Lower lobe of right lung (tissue), 2 donors: ENCODE measurements at places on chromosomes 7 and 10. TPM values are rescaled to one million over a fixed set of nuclear protein-coding genes. Genes with fewer than 3 reads are reported as not detected.

Gene MCM10
- total RNA-seq: 0.38 TPM

DNA sequence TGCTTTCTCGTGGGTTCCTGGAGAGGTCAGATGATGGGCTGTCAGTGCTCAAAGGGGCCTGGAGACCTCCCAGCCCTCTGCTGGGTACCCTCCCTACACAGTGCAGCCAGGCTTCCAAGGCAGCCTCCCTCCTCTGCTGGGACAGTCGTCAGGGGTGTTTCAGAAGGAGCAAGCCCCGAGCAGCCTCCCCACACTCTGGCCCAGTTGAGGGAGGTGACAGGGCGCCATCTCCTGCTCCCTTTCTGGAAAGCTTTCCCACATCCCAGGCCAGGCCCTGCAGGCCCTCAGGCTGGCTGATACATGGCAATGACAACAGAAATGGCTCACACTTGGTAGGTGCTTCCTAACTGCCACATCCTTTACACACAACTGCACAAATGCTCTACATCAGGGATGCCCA is 32.1 kb downstream of the KCNMA1 start:
- no peak for DNase-seq
- H3K4me1 ChIP-seq: peaks cover 20% of the 10 kb centered on the region
- H3K27me3 ChIP-seq: no peaks in the 10 kb centered on the region
- no peaks in the 10 kb centered on the region for H3K36me3 ChIP-seq

GRCh38 chr10:71389768-71390460 is 6.8 kb upstream of the CDH23 start:
- no peaks in the 10 kb centered on the region for H3K36me3 ChIP-seq
- no peak overlapping the region for H3K27ac ChIP-seq
- DNase-seq: no peak
- no peak overlapping the region for H3K4me3 ChIP-seq

- no peaks in the 10 kb centered on the region for H3K4me1 ChIP-seq
- H3K36me3 ChIP-seq: no peaks in the 10 kb centered on the region
- H3K27ac ChIP-seq: no peak overlapping the region
- H3K4me3 ChIP-seq: no peak overlapping the region
Measured at GRCh38 chr7:128194533-128195282, 46.4 kb upstream of the LEP start.

GRCh38 chr10:132384618-132385388 is 12.2 kb upstream of the PWWP2B start:
- H3K27me3 ChIP-seq: no peaks in the 10 kb centered on the region
- H3K4me1 ChIP-seq: peaks cover 14% of the 10 kb centered on the region
- no peaks in the 10 kb centered on the region for H3K36me3 ChIP-seq
- DNase-seq: peak; percentile 35
- H3K4me3 ChIP-seq: no peak overlapping the region

DNA sequence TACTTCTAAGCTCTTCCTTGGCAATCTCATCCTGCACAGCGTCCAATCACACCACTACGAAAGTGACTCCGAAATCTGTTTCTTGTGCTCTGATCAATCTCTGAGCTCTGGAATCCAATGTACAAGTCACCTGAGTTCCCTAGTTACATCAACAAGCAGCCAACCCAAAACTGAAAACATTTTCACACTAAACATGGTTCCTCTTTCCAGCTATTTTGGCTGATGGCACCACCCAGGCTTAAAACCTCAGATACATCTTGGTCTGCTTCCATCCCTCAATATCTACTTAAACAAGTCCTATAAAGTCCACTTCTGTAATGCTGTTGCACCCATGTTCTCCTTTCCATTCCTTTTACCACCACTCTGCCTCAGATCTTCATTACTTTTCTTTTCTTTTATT is 3.6 kb downstream of the BLOC1S2 start:
- H3K4me1 ChIP-seq: peaks cover 42% of the 10 kb centered on the region
- H3K27ac ChIP-seq: no peak overlapping the region
- peaks cover 48% of the 10 kb centered on the region for H3K36me3 ChIP-seq

- peaks cover 100% of the 10 kb centered on the region for H3K36me3 ChIP-seq
- no peak overlapping the region for H3K4me3 ChIP-seq
- H3K27me3 ChIP-seq: no peaks in the 10 kb centered on the region
- no peak for DNase-seq
Measured at GRCh38 chr10:87053111-87053510, 33.0 kb downstream of the FAM25A start.

Gene TRPV5
- total RNA-seq: not detected

Gene ACSM6
- not detected for total RNA-seq

DNA sequence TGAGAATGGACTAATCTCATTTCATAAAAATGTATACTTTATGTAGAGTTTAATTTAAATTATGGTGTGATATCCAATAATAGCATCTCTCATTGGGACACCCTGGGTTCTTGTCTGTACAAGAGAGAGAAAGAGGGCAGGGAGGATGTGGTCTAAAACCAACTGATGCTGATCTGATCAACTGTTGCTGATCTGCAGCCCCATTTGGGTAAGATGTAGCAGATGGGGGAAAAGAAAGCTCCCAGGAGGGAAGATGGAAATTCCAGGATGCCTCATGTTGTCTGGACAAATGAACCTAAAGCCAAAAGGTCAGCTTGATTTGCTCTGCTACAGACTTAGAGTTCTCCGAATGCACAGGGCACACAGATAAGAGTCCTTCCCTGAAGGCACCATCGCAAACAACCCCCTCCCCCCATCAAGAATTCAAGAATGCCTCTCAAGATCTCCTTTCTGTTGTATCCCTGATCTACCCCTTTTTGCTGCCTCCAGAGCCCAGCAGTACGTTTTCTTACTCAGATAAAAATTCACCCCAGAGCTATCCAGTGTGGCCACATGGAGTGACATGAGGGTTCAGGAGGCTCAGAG is 171.4 kb upstream of the INHBA start:
- H3K27ac ChIP-seq: no peak overlapping the region
- H3K27me3 ChIP-seq: no peaks in the 10 kb centered on the region
- H3K36me3 ChIP-seq: no peaks in the 10 kb centered on the region

DNA sequence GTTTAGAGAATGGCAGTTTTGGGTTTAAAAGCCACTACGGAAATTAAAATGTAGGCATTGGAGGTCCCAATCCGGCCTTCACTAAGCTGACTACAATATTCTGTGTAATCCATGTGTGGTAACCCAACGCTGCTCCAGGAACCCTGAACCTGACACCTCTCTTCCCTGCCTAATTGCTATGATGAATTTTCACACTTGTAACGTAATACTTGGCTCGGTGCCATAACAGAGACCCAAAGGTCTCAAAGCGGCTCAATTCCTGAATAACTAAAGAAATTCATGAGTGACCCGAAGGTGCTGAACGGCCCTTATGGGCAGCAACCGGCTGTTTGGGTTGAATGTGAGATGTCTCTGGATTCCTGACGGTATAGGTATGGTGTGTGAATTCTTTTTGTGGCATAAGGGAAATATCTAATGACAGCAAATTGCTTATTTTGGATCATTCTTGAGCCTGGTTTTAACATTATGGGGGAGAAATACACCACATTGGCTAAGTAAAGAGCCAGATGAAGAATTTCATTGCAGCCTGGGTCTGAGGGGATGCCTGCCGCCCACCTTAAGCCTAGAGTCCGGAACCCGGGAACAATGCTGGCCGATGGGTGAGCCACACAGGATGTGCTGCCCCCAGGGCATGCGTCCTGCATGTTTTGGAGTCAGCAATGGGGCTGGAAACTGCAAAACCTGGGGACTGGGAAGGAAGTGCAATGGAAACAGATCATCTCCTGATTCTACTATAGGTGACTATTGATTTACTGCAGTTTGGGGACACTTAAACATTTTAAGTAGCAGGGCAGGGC is 69.7 kb upstream of the FZD8 start:
- H3K27ac ChIP-seq: no peak overlapping the region
- DNase-seq: no peak
- H3K27me3 ChIP-seq: no peaks in the 10 kb centered on the region
- no peak overlapping the region for H3K4me3 ChIP-seq
- H3K4me1 ChIP-seq: no peaks in the 10 kb centered on the region

Gene VSTM4
- 18.7 TPM for total RNA-seq

DNA sequence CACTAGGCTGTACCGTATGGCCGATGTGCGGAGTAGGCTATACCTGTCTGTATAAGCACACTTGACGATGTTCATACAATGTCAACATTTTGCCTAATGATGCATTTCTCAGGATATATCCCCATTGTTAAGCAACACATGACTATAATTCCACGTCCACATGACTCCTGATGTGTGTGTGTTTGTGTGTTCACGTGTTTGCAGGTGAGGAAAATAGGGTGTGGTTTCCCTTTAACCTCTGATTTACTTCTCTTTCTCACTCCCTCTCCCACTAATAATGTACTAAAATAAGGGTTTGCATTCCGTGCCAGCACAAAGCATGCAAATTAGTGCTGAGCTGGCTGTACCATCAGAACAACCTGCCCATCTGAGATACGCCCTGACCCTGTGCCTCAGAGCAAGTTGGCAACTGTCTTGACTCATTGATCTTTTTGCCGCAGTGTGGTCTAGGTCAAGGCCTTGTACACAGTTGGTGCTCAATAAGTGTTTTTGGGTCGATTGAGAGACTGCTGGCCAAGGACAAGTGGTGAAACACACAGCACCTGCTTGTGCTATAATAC is 64.6 kb upstream of the DOCK1 start:
- no peaks in the 10 kb centered on the region for H3K36me3 ChIP-seq
- peaks cover 7% of the 10 kb centered on the region for H3K4me1 ChIP-seq
- no peak overlapping the region for H3K27ac ChIP-seq
- H3K27me3 ChIP-seq: no peaks in the 10 kb centered on the region
- no peak overlapping the region for H3K4me3 ChIP-seq

- H3K27me3 ChIP-seq: no peaks in the 10 kb centered on the region
- no peaks in the 10 kb centered on the region for H3K36me3 ChIP-seq
- peaks cover 7% of the 10 kb centered on the region for H3K4me1 ChIP-seq
- H3K27ac ChIP-seq: no peak overlapping the region
Measured at GRCh38 chr7:66257481-66257880, 52.3 kb downstream of the TPST1 start.

- H3K4me1 ChIP-seq: peaks cover 3% of the 10 kb centered on the region
- no peaks in the 10 kb centered on the region for H3K36me3 ChIP-seq
- no peak overlapping the region for H3K27ac ChIP-seq
- no peak overlapping the region for H3K4me3 ChIP-seq
- no peak for DNase-seq
- no peaks in the 10 kb centered on the region for H3K27me3 ChIP-seq
Measured at GRCh38 chr7:82567841-82568240, 124.3 kb upstream of the CACNA2D1 start.

DNA sequence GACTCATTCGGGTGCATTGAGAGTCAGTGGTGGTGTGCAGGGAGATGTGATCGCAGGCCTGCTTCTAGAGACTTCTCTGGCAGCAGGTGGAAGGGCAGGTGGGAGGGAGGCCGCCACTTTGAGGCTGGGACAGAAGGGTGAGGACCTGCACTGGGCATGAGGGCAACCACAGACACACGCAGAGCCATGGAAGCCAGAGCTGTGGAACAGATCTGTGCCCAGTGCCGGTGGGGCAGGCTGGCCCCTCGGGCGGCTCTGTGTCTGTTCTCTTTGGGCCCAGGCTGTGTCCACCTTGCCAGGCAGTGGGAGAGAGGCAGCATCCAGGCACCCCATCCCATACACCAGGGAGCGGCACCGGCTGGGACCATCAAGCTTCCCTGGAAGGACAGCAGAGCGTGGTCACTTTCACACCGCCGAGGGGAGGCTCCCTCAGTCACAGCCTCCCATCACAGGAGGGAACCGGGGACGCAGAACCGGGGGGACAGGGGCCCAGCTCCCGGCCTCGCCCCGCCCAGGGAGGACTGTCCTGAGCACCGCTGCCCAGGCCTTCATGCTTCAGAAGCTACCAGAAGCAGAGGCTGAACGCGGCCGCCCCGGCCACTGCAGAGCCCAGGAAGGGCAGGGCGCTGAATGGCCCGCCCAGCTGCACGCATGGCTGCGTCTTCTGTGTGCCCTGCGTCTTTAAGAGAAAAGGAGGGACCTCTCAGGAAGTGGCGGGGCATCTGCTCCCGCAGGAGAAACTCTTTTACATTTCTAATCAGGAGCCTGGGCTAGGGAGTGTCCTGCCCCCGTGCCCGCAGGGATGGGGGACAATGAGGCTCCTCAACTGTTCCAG is 32.1 kb downstream of the EN2 start:
- H3K4me1 ChIP-seq: peaks cover 3% of the 10 kb centered on the region
- H3K4me3 ChIP-seq: peak overlapping the region; percentile 58
- no peak for DNase-seq
- no peaks in the 10 kb centered on the region for H3K36me3 ChIP-seq
- H3K27ac ChIP-seq: peak overlapping the region; percentile 46

GRCh38 chr10:91082447-91082846 is 138.0 kb upstream of the PCGF5 start:
- no peak for DNase-seq
- no peaks in the 10 kb centered on the region for H3K27me3 ChIP-seq
- H3K36me3 ChIP-seq: no peaks in the 10 kb centered on the region
- H3K4me1 ChIP-seq: peaks cover 8% of the 10 kb centered on the region
- no peak overlapping the region for H3K4me3 ChIP-seq

Gene TAS2R41
- total RNA-seq: not detected

Gene NKX1-2
- not detected for total RNA-seq

Gene CYTH3
- total RNA-seq: 26.1 TPM

GRCh38 chr10:23445591-23445990 is 6.7 kb downstream of the OTUD1 start:
- no peak overlapping the region for H3K27ac ChIP-seq
- peaks cover 77% of the 10 kb centered on the region for H3K4me1 ChIP-seq
- no peak overlapping the region for H3K4me3 ChIP-seq
- DNase-seq: no peak

DNA sequence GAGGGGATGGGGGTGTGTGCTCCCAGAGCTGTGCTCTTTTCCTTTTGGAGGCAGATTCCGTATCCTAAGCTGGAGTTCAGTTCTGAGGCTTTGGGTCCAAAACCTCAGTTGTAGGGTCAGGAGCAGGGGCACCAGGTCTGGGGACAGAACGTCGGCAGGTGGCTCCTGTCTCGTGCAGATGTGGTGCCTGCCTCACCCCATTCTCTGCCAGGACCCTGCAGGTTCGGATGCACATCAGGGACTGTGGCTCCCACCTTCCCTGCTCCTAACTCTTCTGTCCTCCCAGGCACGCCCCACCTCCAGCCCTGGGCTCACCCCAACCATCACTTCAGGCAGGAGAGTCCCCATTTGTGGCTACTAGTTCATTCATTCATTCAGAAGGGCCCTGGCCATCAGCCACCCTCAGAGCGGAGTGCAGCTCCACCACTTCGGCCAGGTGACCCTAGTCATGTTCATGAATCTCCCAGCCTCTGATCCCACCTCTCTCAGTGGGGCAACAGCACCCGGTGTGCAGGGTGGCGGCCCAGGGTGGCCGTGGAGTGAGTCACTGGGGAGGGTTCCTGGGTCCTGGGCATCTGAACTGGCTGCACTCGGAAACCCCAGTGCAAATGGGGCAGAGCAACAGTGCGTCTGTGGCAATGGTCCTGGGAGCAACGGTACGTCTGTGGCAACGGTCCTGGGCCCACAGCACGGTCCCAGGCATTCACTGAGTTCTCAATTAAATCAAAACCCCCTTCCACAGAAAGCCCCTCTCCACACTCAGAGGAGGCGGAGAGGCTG is 100.8 kb upstream of the FAM20C start:
- H3K4me1 ChIP-seq: peaks cover 21% of the 10 kb centered on the region
- H3K36me3 ChIP-seq: no peaks in the 10 kb centered on the region
- peaks cover 5% of the 10 kb centered on the region for H3K27me3 ChIP-seq
- DNase-seq: no peak
